ENCODE measurements at places on chromosomes 1 and 21.

DNA sequence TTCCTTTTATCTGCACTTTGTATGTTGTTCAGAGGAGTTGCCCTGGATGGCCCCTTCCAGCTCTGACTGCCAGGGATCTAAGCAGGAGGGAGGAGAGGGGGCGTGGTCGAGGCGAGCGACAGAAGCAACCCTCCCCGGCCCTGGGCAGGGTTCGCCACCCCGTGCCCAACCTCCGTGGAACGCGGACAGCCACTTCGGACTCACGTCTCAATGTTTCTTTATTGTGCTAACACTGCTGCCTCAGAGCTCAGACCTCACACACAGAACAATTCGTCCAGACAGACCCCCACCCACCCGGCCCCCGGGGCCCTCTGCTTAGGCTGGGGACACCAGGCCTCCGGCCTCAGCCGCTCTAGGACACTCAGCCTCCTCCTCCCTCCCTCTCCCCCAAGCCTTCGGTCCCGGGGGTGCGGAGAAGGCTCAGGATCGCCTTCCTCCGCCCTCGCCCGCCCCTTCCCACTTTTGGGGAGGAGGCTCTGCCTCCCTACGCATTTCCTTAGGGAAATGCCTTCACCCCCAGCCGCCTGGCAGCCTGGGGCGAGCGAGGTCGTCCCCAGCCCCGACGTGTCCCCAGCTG lies 8.3 kb downstream of the VSIG8 start:
- DNase-seq = peak; percentile 21

GRCh38 chr1:176785791-176786190 lies 322.8 kb downstream of the PAPPA2 start:
- DNase-seq = no peak

DNA sequence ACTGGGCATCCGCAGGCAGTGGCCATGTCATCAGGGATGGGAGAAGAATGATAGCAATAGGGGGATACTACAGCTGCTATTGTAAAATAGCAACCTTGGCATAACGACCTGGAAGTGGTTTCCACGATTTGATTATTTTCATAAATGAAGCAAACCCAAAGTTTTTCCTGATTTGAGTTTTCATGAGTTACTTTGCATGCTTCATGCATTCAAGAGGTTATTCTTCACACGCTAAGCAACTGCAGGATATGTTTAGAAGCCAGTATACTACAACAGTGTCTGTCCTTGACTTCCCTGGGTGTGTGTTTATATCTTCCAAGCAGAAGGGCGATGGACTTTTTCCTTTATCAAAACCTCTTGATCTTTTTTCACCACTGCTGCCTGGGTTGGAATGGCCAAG lies 281.1 kb upstream of the DUSP10 start:
- no peak for DNase-seq

GRCh38 chr1:96660503-96660902 lies 61.1 kb upstream of the PTBP2 start:
- no peak for DNase-seq

- DNase-seq = no peak
Observed at GRCh38 chr1:82704966-82705365, 904.2 kb downstream of the ADGRL2 start.

GRCh38 chr21:33561373-33561772 lies 18.5 kb downstream of the SON start:
- DNase-seq = no peak

DNA sequence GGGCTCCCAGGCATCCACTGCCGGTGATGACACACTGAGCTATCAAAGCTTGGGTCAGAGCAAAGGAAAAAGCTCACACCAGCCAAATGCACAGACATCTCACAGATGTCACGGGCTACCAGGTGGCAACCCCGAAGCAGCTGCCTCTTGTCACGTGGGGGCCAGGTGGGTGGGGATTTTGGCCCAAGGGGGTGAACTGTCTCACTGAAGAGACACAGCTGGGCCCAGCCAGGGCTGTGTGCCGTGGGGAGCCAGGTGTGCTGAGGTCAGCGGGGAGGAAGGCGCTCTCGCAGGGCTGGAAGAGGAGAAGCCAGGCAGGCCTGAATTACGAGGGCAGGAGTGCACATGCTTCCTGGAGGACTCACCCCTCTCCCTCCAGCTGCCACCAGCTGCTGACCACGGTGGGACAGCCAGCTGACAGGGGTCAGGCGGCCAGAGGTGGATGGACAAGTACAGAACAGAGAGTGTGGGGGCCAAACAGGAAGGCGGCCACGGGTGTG lies 32.4 kb downstream of the KCNN3 start:
- DNase-seq = no peak

DNA sequence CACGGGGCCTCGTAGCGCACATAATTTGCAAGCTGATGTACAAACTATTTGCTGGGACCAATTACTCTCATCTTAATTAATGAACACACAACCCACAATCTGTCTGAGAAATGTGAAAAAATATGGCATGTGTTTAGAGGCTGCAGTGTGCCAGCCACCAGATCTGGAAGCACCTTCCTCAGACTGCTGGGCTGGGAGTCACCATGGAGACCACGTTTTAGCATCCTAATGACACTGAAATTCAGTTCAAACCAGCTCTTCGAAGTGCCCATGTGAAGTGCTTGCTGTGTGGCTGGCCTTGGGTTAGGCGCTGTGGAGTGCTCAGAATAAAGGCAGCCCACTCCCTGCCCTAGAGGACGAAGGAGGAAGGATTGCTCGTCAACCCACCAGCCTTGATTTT lies 482.4 kb downstream of the OMA1 start:
- DNase-seq = no peak

DNA sequence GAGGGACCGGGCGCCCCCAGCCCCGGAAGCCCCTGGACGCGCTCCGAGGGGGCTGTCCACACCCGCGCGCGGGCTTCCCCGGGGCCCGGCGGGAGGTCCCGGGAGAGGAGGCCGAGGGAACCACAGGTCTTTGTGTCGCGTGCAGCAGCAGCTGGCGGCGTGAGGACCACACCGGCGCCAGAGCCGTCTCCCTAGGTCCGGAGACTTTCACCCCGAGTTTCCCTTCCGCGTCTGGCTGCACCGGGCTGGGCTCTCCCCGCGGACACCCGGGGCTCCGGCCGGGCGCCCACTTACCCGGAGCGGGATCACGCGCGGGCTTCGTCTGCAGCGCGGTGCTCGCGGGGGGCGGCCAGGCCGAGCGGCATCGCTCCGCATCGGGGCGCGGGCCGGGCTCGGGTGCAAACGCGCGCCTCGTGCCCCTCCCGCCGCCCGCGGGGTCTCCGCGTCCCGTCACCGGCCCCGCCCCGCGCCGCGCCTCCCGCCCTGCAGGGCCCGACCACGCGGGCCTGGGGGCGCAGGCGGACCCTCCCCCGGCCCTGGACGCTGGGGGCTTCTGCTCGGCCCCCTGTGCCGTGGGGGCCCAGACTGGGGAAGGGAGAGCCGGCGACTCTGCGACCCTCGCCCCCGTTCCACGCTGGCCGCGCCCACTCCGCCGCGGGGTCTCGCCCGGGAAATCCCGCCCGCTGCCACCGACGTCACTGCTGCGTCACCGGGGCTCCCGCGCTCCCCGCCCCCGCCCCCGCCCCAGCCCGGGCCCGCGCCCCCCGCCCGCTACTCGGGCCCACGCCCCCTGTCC lies at the start of gene GNG4:
Gene GNG4 (minus strand): TSS at position 417 of the 796 bp plus-strand sequence. CDS start 65,946 bp downstream, outside the sequence.
- DNase-seq = no peak

- no peak for DNase-seq
Observed at GRCh38 chr1:207397525-207397926, 56.6 kb upstream of the CR2 start.

- DNase-seq = no peak
Observed at GRCh38 chr1:67135354-67135753, 584 bp upstream of the C1orf141 start.

DNA sequence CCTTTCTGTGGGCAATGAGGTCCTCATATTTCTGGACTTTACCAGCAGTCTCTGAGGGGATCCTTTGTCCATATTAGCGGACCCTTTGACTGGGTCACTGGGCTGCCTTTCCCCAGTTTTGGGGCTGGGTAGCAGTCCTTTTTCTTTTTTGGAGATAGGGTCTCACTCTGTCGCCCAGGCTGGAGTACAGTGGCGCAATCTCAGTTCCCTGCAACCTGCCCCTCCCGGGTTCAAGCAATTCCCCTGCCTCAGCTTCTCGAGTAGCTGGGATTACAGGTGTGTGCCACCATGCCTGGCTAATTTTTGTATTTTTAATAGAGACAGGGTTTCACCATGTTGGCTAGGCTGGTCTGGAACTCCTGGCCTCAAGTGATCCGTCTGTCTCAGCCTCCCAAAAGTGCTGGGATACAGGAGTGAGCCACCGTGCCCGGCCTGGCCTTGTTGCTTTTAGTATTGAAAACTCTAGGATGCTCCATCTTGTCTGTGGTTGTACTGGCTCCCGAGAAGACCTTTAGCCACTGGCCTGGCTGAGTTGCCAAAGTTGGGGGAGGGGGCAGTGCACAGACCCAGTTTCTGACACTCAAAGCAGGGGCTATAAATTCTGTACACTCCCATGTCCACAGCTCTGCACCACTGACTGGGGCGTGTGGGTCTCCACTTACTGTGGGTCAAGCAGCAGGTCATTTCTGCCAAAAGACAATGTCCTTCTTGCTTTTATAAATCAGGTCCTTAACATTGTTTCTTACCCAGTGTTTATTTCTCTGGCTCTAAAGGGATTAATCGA lies 33.1 kb downstream of the MAN1C1 start:
- no peak for DNase-seq

GRCh38 chr1:109441069-109441468 lies 14.8 kb upstream of the PSMA5 start:
- no peak for DNase-seq

GRCh38 chr1:162703708-162704107 lies 71.4 kb downstream of the DDR2 start:
- DNase-seq = no peak

DNA sequence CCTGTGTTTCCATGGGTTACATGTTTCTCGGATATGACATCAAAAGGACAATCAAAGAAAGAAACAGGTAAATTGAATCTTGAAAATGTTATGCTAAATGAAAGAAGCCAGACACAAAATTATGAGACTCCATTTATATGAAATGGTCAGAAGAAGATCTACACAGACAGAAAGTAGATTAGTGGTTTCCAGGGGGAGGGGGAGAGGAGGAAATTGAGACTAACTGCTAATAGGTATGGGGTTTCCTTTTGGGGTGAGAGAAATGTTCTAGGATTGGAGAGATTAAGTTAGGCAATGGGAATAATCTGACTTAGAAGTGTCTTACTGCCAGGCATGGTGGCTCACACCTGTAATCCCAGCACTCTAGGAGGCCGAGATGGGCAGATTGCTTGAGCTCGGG lies 21.8 kb downstream of the ITGB3BP start:
- DNase-seq = no peak

DNA sequence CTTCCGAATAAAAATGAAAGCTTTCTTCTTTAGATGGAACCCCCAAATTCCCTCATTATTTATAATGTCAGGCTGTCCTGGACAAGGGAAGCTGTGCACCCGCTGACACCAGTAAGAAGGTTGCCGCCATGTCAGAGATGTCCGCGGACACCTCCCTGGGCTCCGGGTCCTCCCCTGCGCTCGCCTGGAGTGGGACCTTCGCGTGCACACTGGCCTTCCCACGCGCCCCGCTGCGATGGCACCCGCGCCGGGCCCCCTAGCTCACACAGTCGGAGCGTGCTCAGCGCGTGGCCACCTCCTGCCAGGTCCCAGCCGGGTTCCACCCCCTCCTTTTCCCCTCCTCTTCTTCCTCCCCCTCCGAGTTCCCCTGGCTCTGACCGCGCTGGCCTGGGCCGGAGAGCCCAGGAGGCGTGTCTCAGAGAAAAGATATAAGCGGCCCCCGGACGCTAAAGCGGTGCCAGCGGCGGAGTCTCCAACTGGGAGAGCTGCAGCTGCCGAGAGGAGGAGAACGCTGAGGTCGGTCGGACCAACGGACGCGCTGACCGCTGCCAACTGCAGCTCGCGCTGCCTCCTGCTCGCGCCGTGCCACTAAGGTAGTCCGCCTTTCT lies at the start of gene G0S2:
Gene G0S2 (plus strand): TSS at position 456 of the 608 bp plus-strand sequence. CDS start 273 bp downstream, outside the sequence.
- DNase-seq = peak; percentile 30

DNA sequence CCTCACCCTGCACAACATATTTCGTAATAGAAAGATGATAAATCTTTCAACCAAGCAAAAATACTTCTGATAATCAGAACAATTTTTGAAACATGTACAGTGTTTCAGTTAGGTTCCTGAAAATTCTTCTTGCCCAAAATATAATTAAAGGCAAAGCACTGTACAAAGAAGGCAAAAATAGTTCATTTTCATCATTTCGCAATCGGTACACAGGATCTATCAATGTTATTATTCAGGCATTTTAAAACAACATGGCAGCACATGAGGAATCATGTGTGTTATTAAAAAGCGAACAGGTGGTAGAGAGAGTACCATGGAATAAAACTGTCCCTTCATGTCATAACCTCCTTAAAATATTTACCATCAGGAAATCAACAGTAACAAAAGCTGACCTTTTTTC lies 356.9 kb downstream of the DPYD start:
- DNase-seq = no peak

- peak; percentile 7 for DNase-seq
Observed at GRCh38 chr1:147723691-147724323, 36.6 kb downstream of the GJA5 start.

- peak; percentile 32 for DNase-seq
Observed at GRCh38 chr1:9589144-9589718, 520 bp downstream of the TMEM201 start.

GRCh38 chr1:928825-929661 lies 5.3 kb downstream of the SAMD11 start:
- no peak for DNase-seq

- peak; percentile 66 for DNase-seq
Observed at GRCh38 chr1:27300341-27301051, 21.5 kb upstream of the TMEM222 start.

DNA sequence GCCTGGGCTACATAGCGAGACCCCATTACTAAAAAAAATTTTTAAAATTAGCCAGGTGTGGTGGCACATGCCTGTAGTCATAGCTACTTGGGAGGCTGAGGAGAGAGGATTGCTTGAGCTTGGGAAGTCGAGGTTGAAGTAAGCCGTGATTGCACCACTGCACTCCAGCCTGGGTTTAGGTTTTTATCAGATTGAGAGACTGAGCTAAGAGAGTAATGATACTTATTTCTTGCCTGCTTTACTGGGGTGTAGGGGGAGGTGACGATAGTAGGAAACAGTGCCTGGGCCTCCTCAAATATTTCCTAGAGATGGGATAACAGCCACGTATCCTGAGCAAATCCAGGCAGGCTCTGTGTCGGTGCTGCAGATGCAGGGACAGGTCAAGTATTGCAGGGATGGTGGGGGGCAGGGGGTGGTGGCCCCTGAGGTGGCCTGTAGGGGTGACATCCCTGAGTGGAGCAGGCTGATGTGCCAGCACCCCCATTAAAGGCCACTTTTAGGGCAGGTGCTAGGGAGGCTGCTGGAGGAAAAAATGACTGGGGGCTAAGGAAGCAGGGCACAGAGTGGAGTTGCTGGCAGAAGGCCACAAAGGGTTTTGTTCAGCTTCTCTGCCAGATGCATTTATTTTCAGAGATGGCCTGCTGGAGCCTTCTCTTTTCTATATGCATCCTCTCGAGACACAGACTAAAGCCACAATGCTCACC lies 130.5 kb downstream of the RHOU start:
- DNase-seq = no peak

GRCh38 chr1:163346326-163346870 lies 24.6 kb downstream of the NUF2 start:
- no peak for DNase-seq

- no peak for DNase-seq
Observed at GRCh38 chr1:177780096-177780700, 189.7 kb downstream of the SEC16B start.

GRCh38 chr1:56728964-56729363 lies 83.8 kb downstream of the PRKAA2 start:
- DNase-seq = no peak

- DNase-seq = no peak
Observed at GRCh38 chr1:27967106-27967883, 7.5 kb downstream of the XKR8 start.

GRCh38 chr1:52727114-52727586 lies 897 bp downstream of the ZYG11B start:
- DNase-seq = no peak

- DNase-seq = no peak
Observed at GRCh38 chr1:170732252-170732588, 68.3 kb downstream of the PRRX1 start.
